ENCODE measurements at places on chromosomes 4 and X.

DNA sequence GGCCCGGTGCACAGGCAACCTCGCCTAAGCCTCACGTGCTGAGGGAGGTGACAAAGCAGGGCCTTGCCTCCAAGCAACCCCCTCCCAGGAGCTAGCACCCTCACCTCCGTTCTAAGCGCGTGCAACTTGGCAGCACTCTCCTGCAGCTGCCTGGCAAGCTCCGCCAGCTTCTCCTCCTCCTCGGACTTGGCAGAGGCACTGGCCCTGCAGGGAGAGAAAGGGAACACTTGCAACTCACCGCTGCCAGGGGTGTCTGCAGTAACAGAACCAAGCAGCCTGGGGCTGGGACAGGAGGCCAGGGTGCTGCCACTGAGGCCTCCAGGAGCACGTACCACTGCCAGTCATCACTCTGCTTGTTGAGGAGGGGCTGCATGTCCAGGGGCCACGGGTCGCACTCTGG, 10.3 kb upstream of the TREX2 start:
- no peak for DNase-seq

DNA sequence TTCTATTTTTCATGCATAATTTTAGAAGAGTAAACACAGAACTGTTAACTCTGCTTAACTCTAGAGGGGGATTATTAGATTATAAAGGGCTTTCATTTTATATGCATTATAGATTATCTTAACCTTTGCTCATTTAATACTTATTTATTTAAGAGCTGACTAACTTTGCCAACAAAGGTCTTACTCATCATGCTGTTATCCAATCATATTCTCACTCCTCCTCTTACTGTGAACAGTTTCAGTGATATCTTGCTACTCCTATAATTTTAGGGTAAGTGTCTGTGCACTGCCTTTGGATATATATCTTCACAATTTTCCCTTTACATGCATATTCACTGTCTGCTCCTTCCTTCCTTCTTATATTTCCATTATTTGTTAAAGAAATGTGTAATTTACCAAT, 1814.9 kb downstream of the STIM2 start:
- no peak for DNase-seq

DNA sequence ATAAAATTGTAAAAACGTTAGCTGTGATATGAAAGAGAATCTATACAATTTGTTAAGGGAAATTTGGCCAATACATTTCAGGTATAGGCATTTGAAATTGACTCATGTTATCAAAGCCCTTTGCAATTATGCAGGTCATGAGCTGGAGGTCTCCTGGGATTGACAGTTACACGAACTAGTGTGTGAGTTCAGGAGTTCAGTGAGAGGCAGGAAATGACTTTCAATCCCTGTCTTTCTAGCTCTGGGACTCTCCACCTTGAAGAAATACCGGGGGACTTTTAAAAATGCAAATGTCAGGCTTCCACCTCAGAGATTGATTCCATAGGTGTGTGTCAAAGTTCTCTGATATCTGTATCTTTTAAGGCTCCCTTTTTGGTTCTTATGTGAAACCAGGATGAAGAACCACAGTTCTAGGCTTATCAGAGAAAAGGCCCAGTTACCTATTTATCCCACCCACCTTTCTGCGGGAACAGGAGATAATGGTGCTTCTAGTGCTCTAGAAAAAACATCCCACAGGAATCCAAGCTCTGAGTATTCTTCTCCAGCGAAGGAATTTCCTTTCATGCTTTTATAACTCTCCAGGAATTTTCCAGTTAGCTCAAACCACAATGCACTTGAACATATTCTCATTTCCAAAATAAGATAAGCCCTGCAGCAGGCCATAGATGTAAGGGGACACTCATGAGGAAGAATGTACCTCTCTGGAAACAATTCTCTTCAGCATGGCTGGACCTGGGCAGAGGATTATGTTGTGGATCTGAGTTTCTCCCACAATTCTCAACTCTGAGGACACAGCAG, 501.0 kb downstream of the IDS start:
- no peak for DNase-seq

DNA sequence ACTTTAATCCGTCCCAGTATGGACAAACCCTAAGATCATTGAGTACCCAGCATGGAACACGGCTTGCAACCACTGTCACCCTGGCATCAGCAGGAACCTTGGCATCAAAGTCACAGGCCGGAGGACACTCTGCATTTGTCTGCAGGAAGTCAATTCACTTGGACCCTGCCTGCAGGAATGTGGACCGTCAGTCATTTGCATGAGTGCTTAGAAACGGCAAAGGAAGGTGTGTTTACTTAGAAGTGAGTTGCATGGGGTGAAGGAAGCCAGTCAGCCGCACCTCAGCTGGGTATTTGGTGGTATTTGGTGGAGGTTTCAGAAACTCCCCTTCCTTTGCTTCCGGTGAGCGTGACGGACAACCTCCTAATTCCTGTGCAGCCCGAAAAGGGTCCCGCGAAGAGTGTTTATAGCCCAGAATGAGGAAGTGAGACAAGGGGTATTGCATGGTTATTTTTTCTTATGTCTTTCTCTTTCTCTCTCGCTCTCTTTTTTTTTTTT, 15.5 kb downstream of the P2RY8 start:
- no peak for DNase-seq

DNA sequence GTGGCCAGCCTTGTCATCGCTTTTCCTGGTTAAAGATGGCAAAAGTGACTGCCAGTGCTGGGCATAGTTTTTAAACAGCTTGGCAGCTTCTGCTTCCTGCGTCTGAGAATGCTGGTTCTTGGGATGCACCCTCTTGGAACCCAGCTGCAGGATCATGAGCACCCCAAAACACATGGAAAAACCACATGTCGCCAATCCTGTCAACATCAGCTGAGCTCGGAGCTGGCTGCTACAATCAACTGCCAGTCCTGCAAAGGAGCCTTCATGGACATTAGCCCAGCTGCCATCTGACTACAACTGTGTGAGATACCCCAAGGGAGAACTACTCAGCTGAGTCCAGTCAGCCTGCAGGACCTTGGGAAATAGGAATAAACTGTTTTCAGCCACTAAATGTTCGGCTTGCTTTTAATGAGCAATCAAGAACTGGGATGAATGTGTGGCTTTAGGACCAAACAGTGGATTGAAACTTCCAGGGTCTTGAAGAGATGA, 31.0 kb downstream of the OSTC start:
- no peak for DNase-seq

DNA sequence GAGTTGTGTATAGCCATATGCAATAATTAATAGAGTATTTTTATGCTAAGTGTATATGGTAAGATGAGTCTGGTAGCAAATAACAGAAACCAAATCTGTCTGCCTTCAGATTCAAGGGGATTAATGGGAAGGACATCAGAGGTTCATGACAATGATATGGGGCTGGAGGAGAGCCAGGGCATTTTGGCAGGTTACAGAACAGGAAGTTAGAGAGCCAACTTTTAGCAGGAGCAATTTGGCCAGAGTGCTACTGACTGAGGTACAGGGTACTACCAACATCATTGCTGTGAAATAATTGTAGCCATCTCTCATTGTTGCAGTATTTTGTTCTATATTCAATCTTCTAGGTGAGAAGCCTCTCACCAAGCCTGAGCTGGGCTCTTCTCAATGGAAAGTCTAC, 210.9 kb upstream of the FAM47A start:
- DNase-seq: no peak

- no peak for DNase-seq
These were observed 159.2 kb downstream of the SPRY1 start for GRCh38 chr4:123555807-123556273.

DNA sequence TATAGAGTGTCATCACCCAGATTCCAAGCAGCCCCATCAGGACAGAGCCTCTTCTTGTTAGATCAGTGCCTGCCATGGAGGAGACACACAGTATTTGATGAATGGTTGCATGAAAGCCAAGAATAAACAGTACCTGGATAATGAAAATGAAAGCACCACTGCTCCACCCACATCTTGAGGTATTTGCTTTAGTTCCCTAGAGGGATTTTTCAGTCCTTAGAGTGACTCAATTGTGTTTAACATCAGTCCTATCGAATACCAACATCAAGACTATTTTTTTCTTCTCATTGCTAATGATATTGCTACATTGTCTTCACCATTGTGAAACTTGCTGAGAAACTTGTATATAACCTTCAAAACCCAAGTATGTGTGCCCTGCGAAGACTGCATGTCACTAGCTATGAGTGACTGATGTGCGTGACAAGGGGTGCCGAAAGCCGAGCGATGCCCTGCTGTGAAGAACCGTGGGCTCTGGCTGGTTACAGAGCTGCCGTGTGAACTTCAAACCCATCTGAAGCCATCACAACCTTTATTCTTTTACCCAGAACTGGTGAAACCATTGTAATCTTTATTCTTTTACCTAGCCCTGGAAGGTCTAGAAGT, 211.3 kb upstream of the FAT1 start:
- DNase-seq: no peak

GRCh38 chrX:105610411-105610810, 211.9 kb upstream of the NRK start:
- DNase-seq: no peak

DNA sequence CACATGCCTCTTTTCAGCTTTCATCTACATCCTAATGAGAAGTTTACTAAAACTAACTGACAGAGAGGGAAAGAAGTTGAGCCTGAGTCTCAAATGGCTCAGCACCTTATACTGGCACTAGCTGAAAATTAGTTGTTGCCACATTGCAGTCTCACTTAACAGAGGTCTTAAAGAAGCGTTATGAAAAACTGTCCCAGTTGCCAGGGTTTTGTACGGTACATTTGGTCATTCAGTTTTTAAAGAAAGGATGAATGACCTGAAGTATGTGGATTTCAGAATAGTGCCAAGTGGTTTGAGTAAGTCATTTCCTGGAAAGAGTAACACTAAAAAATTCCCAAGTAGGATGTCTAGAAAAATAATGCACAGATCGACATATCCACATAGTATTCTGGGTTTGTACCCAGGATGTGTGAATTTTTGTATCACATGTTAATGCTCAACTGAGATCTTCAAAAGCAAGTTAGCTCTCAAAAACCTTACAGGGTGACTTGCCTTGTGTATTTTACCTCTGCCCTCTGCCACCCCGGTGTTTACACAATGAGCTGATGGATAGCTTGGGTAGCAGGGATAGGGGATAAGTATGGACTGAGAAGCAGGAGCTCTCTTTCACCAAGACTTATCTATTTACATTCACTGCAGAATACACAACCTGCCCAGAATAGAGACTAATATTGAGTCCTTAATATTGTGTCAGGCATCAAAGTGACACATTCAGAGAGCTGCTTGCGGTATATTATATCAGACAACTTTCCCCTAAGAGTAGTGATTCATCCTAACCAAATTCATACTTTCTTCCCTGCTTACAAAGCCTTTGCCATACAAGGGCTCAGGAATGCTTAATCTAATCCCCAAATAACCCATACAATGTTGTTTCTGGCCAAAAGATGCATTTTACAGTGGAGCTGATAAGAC, 1075.7 kb upstream of the PABPC4L start:
- DNase-seq: no peak

DNA sequence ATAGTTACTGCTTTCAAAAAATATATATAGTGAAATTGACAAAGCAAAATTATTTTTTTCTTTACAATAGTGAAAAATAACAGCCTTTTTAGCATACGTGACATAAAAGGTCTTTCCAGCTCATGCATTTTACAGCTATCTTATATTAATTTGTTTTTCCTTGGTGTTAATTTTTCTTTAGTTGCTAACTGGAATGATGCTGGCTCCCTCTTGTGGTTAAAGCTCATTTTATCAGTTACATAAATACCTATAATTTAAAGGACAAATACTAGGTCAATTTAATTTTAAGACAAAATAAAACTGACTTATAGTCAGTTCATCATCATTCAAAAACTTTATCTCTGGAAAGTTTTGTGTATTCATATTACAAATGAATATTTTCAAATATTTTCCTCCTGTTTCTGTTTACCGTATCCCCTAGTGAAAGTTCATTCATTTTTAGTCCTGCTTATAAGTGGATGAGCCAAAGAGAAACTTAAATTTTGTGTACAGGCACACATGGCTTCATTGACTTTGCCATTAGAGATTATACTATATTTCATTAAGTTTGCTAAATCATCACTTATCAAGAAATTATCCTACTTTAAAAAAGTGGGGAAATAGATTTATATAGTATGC, 9.9 kb upstream of the ANAPC4 start:
- DNase-seq: no peak

DNA sequence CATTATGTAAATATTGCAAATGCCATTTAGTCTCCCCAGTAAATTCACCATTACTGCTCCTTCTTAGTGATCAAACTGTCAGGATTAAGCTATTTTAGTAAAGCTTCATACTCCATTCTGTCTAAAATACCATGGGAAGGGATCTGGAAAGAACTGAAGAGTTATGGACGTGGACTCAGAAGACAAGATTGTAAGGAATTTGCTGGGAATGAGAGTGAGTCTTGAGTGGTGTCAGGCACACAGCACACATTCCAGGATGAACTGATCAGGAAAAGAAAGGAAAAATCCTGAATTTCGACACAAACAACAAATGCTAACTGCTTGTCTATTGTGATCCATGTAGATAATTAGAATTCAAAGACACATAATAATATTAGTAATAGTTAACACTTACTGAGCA, 311.0 kb downstream of the CENPC start:
- DNase-seq: no peak

DNA sequence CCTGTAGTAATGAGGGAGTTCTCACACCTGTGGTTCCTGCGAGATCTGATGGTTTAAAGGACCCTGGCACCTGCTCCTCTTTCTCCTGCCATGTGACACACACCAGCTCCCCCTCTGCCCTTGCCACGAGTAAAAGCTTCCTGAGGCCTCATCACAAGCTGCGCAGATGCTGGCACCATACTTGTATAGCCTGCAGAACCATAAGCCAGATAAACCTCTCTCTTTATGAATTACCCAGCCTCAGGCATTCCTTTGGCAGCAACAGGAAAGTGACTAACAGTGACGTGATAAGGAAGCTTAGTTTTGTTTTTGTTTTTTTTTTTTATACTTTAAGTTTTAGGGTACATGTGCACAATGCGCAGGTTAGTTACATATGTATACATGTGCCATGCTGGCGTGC, 130.9 kb downstream of the AFAP1 start:
- DNase-seq: no peak

DNA sequence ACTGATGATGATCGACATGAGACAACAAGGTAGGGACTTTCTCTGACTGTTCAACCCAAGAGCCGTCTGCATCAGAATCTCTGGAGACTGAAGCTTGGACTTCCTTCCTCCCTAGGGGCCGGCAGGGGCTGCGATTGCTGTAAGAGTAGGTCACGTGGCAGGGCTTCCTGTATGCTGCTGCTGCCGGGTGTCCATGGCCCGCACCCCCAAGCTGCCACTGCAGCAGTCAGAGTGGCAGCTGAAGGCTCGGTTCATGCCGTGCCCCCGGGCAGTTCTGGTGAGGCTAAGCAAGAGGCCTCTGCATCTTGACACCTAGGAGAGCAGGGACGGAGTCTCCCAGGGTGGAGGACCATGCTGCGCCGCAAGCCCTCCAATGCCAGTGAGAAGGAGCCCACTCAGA, at the start of gene SASH3:
SASH3 (plus strand) TSS at position 203 of the 400 bp plus-strand sequence; CDS start at position 352, 149 bp downstream.
- DNase-seq: no peak

- DNase-seq: no peak
These were observed 228.1 kb upstream of the PRPS2 start for GRCh38 chrX:12563121-12563520.

Measured in stimulated activated CD4-positive, alpha-beta T cell treated with anti-CD3 and anti-CD28 coated beads, Interleukin-1b, Interleukin-23, amount 100 ng/mL, for 24 hours (primary cell).